ENCODE measurements at places on chromosomes 2 and 18.
A peak's percentile ranks its signal among the peaks of the same experiment; 100 is the strongest.

GRCh38 chr2:144971786-144972335, 451.9 kb upstream of the ZEB2 start:
- no peak for DNase-seq

- no peak for DNase-seq
Observed at GRCh38 chr2:44330801-44331200, 30.5 kb downstream of the PREPL start.

GRCh38 chr18:55317864-55318263, 270.1 kb downstream of the TCF4 start:
- no peak for DNase-seq

DNA sequence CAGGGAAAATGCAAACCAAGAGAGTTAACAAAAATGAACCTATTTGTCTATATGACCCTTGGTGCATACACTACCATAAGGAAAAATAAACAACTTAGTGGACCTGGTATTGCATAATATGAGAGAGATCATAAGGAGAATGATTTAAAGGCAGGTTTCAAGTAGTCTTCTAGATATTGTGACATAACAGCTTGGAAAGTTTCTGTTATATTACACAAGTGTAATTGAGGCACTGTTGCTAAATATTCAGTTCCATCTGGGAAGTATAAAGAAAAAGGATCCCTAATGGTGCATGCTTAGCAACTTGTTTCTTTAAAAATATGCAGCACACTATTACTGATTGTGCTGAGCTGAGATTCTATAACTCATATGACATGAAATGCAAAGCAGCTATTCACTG, 252.2 kb upstream of the SPHKAP start:
- no peak for DNase-seq

DNA sequence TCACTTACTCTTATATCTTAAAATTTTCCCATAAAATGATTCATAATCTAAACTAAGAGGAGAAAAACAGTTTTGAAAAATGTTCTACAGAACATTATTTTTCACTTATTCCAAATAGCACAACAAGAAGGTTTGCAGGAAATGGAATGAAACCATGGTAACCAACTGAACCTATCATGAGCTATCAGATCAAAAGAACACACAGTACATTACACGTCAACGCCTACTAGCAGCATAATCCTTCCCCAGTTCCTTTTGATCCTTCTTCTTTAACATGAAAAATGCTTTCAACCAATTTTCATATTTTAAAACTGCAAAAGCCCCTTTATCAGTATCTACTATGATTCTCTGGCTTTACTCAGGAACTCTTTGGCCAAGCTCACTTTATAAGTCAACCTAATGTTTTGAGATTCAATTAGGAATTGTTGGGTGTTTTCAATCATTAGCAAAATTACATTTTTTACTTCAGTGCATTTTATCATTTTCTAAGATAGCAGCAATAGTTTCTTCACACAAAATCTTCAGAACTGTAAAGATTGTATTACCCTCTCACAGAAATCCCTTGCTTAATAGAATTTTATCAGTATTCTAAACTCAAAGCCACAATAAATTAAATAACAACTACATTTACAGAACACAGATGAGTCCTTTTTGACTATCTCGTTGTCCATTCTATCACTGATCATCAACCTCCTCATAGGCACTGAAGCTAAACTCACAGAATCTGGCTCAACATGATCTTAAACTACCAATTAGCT, 102.5 kb downstream of the CHN1 start:
- DNase-seq = peak; percentile 38

Measured in non-pigmented ciliary epithelial cell (primary cell).